NCI-H2171 (cell line): ENCODE measurements at places on chromosomes 6 and 20.

DNA sequence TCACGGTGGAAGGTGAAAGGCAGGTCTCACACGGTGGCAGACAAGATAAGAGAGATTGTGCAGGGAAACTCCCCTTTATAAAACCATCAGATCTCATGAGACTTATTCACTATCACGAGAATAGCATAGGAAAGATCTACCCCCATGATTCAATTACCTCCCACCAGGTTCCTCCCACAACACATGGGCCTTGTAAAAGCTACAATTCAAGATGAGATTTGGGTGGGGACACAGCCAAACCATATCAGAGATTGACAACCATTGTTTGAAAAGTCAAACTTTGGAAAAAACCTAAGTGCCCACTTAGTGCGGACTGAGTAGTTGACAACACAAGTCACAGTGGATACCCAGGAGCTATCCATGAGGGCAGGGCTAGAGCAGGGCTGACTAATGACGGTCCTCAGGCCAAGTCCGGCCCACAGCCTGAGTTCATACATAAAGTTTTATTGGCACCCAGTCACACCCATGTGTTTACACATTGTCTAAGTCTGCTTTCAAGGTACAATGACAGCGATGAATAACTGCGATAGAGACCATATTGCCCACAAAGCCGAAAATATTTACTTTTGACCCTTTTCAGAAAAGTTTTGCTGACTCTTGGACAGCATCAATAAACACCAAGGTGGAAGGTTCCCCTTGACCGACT, 33.8 kb upstream of the PMEPA1 start:
- no peak for DNase-seq

DNA sequence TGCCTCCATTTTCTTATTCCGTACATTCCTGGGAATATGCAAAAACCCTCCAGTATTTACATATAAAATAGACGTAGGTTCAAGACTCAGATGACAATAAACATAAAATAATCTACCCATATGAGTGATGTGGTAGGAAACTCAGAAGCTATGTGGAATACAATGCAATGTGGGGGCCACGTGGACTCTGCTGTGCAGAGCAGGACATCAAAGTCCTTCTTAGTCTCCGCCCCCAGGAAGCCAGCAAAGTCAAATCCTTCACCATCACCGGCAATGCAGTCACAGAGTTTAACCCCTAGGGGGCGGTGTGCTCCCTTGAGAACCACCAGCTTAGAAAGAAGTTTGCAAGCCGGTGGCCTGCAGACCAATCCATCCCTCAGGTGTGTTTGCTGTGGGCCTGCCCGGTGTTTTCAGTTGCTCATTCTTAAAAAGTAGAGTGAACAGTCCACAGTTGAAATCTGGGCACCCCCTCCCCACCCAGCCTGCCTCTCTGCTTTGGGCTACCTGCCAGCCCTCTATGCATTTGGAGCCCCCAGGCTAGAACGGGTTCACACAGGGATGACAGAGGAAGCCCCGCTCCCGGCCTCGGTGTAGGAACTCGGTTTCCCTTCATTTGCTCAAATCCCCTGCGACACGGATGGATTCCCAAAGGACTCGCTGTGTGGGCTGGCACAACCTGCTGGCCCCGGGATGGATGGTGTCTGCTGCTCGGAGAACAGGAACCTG, 59.9 kb downstream of the SULF2 start:
- DNase-seq = peak; percentile 53

DNA sequence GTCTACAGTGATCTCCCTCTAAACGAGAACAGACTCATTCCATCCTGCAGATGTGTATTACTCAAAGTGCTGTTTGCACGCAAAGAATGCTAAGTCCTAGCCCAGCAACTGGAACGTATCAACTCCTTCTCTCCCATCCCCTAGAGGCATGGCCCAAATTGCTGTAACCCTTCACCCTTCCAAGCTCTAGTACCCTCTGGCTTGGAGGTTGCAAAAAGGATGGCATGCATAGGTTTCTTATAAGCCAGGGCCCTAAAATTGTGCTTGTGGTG, 71.5 kb upstream of the TGM3 start:
- DNase-seq = no peak

- DNase-seq = no peak
Observed at GRCh38 chr6:155771822-155772221, 316.2 kb upstream of the NOX3 start.

GRCh38 chr6:32614366-32615081, 22.7 kb upstream of the HLA-DQA1 start:
- DNase-seq = no peak
